ENCODE measurements at places on chromosomes 5 and 9.

DNA sequence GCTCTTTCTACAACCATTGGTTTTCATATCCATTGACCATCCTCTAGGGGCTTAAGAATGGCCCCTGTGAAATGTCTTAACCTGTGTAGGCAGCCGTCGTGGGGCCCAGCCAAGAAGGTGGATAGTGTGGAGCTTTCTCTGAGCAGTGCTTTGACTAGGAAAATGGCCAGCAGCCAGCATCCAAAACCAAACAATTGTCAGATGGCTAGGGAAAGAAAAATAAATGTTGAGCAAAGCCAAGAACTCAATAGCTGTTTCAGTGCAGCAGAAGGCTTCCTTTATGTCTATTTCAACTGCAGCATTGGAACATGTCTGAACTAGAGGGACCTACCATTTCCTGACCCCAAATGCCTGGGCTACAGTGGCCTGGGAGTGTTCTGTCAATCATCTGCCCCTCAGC lies 374.9 kb downstream of the TLE4 start:
- DNase-seq: peak; percentile 74

GRCh38 chr5:115496936-115497576 lies 47.5 kb downstream of the FEM1C start:
- DNase-seq: no peak

GRCh38 chr5:43315682-43316081 lies 2.5 kb upstream of the HMGCS1 start:
- DNase-seq: no peak

GRCh38 chr9:137630679-137631078 lies 11.9 kb downstream of the EHMT1 start:
- DNase-seq: no peak

DNA sequence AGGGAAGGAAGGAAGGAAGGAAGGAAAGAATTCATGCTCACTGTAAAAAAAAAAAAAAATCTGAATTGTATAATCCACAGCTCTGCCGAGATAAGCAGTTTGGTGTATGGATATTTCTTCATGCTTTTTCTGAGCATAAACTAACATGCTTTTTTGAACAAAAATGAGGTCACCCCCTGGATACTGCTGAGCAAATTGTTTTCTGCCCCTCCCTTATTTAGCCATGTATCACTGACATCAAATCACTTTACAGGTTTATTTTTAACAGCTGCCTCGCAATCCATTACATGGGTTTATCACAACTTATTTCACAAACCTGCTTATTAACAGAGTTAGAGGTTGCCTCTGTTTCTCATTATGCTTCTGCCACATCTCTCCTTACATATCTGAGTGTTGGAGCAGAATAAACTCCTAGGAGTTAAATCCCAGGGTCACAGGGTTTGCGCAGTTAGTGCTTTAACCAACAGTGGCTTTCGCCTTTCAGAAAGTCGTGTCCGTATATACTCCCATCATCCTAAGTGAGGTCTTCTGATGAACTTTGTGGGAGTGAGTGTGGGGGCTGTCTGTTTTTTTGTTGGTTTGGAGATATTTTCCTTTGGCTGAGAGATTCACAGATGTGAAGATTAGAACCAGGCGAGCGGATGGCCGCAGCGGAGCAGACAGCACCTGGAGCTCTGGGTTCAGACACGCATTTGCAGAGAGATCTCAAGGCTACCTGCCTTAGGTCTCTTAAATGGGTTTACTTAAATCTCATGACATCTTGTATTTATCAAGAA lies 57.7 kb downstream of the AK8 start:
- DNase-seq: no peak

DNA sequence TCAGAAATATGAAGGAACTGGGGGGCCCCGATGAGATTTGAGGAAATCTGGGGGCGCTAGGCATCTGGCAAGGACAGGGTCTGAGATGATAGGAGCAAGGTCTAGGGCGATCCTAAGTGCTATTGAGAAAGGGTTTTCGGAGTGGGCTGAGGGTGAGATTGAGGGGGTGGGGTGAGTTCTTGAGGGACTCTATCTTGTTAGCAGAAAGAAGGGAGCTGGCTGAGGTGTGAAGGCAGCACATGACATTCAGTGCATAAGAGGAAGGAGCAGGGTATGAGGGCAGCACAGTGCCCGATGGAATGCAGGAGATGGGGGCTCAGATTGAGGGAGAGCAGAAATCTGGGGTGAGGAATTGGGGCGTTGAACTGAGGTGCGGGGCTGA lies 640 bp downstream of the TRIM32 start:
- DNase-seq: peak; percentile 27

GRCh38 chr9:130042406-130042884 lies 544 bp downstream of the FNBP1 start:
- DNase-seq: peak; percentile 69

GRCh38 chr9:133584167-133584558 lies 25.0 kb downstream of the FAM163B start:
- no peak for DNase-seq

DNA sequence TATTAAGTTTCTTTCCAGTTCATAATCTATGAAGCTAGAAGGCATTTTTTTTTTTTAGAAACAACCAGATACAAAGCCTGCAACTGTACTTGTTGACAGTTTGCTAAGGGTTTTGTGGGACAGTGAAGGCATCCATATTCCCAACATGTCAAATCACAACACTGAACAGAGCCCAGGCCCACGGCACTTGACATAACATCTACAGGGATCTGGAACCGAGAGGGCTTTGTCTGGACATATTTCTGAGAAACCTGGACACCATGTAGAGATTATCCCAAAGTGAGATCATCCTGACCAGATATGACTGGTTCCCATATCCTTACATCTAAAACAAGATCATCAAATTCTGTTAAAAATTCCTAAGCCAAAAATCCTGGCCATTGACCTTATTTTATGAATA lies 336.3 kb downstream of the ACTL7B start:
- DNase-seq: no peak

DNA sequence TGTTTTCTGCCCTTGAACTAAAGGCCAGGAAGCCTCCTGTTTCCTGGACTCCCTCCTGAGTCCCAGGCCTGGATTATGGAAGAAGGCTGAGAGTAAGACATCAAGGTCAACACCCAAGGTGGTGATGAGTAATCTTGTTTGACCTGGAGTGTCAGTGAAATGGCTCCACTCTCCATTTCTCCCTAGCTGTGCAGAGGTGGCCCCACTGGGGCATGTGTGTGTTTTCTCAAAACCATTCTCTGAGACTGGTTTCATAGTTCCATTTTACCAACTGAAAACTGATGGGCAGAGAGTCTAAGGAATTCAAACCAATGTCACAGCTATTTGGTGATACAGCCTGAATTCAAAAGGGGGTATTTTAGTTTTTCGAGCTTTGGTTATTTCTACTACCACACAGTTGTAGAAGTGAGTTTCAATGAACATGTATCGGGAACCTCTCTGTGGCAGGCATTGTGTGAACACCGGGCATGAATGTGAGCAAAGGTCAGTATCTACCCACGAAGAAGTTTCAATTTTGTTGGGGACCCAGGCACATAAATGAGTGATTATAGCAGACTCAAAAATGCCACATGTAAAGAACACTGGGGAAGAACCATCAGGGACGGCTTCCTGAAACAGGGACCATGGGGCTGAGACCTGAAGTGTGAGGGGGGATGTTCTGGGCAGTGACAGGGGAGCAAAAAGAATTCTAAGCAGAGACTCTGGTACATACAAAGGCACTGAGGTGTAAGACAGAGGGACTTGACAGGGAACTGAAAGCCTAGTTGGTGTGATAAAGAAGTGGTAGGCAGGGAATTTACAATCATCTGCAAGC lies 269.6 kb upstream of the KLF4 start:
- DNase-seq: no peak

DNA sequence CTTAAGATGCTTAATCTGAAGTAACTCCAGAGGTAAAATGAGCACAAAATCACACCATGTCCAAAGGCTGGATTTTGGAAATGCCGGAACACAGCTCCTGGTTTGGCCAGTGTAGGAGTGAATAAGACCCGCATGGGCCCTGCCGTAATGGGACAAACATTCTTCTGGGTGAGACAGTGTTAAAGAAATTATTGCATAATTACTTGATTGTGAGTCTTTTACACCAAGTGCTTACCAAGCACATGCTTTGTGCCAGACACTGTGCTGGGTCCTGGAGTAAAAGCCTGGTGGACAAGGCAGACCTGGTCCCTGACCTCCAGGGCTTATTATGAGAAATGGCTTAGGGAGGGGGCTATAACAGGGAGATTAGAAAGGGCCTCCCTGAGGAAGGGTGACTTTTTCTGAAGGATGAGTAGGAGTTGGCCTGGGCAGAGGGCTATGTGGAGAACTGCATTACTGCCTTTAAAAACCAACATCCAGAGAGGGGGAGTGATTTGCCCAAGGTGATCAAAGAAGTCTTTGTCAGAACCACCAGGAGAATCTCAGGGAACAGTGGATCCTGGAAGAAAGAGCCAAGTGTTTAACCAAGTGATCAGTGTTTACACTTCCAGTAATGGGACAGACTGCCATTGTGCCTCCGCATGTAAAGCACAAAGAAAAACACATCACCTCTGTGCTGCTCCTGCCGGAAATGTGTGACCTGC lies 3.5 kb downstream of the PDE6A start:
- no peak for DNase-seq

DNA sequence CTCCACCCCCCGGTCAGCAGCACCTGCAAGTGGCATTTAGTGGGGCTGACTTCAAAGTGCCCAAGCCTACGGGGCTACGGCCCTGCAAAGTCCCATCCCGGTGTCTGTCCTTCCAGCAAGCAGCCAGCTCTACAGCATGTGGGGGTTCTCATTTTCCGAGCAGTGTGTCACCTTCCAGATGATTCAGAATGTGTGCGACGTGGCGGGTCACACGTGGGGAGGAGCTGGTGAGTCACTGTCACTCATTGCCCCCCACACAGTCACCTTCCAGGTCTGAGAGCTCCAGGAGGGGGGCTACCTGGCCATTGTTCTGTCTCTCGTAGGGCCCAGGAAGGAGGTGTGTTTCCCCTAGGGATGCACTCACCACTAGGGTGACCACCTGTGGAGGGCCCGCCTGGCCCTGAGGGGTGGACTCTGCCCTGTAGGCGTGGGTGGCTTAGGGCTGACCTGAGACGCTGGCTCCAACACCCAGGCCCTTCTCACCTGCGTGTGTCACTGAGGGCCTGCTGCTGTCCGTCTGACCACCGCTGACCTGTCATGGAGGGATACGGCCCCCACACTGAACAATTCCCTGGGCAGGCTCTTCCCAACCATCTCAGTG lies 70.2 kb downstream of the SEMA4D start:
- DNase-seq: no peak

DNA sequence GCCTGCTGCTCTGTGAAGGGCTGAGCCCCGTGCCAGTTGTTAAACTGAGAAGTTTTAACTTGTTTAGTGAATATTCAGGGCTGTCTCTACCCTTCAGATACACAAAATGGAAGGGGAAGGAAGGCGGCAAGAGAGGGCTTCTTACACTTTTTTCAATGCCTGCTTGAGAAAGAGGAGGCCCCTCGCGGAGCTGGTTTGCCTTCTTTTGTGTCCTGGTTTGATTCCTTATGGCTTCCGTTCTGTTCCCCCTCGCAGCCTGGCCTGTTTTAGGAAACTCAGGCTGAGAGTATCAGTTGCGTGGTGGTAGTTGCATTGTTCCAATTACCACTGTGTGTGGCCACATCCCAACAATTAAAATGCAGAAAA lies 1.0 kb downstream of the FAM53C start:
- DNase-seq: peak; percentile 43

- DNase-seq: no peak
These were observed 154.0 kb downstream of the OLFM1 start for GRCh38 chr9:135241381-135242048.

DNA sequence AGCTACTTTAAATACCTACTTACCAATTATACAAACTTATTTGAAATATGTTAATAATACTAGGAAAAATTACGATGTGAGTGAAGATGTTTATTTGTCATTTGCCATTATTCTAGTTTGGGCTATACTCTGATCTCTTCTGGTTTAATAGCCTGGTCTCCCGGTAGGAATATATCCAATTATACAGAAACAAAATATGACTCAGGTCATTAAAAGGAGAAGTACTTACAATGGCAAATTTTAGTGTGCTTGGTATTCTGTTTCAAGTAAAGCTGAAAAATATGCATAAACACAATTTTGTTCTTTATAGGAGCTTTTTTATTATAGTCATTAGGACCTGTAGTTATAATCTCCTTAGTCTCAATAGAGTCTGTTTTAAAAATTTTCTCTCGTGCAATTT lies 176.8 kb downstream of the SLCO4C1 start:
- no peak for DNase-seq

DNA sequence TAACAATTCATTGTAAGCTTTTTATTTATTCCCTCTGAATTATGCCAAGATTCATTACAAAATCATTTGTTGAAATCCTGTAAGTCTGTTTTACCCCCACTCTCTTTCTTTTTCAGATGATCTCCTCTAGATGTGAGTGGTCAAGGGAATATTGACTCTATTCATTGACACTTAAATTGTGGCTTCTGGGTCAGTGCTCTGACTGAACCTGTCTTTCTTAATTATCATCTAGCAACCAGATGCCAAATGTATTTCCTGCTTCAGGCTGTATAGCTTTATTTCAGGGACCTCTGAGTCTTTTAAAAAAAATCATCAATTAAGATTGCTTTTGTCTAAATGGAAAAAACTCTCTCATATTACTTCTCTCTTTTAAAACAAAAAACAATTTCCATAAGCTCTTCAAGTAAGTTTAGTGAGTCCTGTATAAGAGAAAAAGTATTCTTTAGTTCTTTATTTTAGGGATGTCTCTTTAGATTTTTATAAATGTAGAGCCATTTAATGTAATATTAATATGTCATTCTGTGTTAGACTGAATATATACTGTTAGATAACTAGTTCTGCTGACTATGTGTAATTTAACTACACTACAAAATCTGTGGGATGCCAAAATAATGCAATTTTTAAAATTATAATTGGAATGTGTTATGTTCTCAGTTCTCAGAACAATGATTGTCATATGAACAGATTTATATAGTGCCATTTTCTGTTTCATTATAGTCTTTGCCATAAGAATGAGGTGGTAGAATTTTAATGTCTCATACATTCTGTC lies 645.8 kb upstream of the EDIL3 start:
- DNase-seq: no peak

DNA sequence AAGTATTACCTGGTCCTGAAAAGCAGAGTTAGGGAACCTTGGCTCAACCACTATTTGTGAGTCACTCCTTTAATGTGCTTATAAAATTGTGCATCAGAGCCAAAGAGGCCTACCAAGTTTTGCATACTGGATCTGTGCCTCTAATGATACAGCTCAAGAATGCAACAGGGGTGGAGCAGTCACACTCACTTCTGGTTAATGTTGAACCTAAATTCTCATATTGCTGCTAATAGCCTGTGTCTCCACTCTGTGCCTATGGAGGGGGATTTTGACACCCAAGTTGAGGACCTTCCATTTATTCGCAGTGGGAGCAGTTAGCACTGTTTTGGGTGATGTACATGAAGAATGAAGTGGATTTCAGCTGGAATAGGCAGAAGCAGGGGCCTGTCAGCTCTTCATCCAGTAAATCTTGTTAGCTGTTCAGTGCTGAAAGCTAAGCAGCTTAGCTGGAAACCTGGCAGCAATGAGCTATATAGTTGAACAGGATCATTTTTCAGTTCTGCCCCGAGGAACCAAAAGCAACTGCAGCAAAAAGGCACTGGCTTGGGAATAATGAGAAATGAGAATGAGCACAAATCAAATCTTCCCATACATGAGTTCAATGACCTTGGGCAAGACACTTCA lies 9.7 kb downstream of the SH3TC2 start:
- DNase-seq: peak; percentile 74

GRCh38 chr9:24582146-24583126 lies 36.7 kb upstream of the IZUMO3 start:
- DNase-seq: no peak

All from astrocyte of the hippocampus (primary cell).